Activated T-helper 17 cell treated with anti-CD3 and anti-CD28 coated beads, Interleukin-2, amount 50 U/mL, for 72 hours (primary cell): ENCODE measurements at places on chromosomes 13 and 19.
A peak's percentile ranks its signal among the peaks of the same experiment; 100 is the strongest.

- no peaks in the 10 kb centered on the region for H3K36me3 ChIP-seq
- no peak overlapping the region for H3K4me3 ChIP-seq
- no peaks in the 10 kb centered on the region for H3K27me3 ChIP-seq
- no peaks in the 10 kb centered on the region for H3K4me1 ChIP-seq
Measured at GRCh38 chr13:83332751-83333150, 549.5 kb downstream of the SLITRK1 start.

DNA sequence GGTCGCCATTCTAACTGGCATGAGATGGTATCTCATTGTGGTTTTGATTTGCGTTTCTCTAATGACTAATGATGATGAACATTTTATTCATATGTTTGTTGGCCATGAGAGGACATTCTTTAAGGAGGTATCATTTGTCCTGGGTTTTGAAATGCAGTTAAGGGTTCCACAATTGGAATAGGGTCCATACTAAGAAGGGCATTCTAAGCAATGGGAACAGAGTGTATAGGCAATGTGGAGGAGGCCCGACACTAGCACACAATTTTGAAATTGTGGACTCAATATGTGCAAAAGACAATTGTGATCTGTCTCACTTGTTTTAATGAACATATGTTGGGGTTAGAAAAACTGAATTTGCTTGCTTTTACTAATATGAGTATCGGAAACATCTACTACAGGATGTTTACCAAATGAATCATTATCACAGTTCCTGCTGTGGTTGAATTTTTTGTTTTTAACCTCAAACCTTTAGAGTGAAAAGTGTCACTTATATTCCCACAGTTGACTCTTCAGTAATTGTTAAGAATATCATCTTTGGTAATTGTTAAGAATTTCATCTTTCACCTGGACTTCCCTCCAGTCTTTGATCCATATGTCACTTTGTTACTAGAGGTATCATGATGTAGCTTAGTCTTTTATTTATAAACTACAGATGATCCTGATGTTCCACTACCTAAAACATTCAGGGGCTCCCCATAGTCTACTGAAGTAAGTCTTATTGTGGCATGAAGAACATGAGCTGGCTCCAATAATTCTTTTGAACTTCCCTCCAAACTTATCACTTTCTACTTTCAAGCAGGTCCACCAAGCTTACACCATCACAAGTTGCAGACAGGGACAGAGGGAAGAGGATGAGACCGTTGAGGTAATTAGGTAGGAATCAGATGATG, 109.7 kb upstream of the KLF12 start:
- peak overlapping the region; percentile 77 for H3K27ac ChIP-seq
- no peaks in the 10 kb centered on the region for H3K36me3 ChIP-seq
- H3K4me1 ChIP-seq: peaks cover 49% of the 10 kb centered on the region

DNA sequence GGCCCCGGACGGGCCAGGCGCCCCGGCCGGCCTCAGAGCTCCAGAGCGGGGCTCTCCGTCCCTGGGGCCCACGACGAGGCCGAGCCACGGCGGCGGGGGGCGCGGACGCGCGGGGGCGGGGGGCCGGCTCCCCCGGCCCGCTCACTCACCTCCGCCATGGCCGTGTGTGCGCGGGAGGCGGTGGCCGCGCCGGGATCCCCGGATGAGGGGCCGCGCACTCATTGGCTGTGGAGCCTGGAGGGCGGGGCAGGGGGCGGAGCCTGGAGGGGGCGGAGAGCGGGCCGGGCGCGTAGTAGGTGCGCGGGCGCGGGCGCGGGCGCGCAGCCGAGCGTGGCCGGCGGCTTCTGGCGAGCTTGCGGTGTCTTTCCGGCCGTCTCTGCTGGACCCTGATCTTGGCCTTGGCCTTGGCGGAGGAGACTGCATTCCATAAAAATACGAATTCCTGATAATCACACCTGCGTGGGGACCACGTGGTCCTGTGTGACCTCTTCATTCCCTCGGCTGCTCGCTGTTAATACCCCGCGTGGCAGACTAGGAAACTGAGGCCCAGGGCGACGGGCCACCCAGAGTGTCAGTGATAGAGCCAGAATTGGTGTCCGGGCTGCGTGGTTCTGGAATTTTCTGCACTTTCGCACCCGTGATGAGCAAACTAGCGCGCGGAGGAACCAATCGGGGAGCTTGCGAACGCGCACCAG, at the start of gene MIER2:
Gene MIER2, minus strand, starts transcription at position 172 of the 695 bp plus-strand sequence. Its CDS starts 14 bp downstream, at position 158.
- peak within 1 kb of the TSS; percentile 92 for H3K27ac ChIP-seq
- peak within 1 kb of the TSS; percentile 91 for H3K4me3 ChIP-seq
- peaks cover 20% of the 10 kb centered on the region for H3K4me1 ChIP-seq
- H3K27me3 ChIP-seq: no peaks in the 10 kb centered on the region

GRCh38 chr13:41502673-41503072, 45.3 kb downstream of the RGCC start:
- no peak for ATAC-seq
- peaks cover 33% of the 10 kb centered on the region for H3K4me1 ChIP-seq
- H3K36me3 ChIP-seq: peaks cover 5% of the 10 kb centered on the region

DNA sequence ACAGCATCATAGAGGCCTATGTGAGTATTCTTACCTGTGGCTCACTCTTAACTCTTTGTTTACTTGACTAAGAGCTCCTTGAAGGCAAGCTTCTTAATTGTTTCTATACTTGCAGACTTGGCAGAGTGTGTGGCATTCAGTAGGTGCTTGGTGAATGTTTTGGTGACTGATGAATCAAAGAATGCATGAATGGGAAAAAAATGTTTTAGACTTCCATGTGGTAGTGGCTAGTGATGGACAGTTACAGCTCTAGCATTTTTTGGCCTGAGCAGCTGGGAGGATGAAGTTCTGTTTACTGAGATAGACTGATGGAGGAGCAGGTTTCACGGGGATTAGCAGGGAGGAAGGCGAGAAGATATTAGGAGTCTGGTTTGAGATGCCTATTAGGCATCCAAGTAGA, 13.6 kb downstream of the HAS1 start:
- H3K4me1 ChIP-seq: peaks cover 16% of the 10 kb centered on the region
- no peak overlapping the region for H3K27ac ChIP-seq
- no peak for ATAC-seq
- peaks cover 26% of the 10 kb centered on the region for H3K36me3 ChIP-seq
- no peak overlapping the region for H3K4me3 ChIP-seq
- H3K27me3 ChIP-seq: peaks cover 5% of the 10 kb centered on the region
